ENCODE measurements at places on chromosomes 4 and X.

DNA sequence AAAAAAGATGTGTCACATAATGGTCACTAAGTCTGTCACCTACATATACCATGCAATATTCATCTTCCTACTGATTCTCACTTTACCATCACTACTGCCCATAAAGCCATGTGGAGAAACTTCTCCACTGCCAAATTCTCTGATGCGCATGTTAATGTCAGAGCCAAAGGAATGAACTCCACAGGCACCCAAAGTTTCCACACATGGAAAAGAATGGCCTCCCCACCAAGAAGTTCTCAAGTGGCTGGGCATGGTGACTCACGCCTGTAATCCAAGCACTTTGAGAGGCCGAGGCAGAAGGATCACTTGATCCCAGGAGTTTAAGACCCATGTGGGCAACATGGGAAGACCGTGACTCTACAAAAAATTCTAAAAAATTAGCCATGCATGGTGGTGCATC, 43.8 kb upstream of the UGDH start:
- DNase-seq: no peak

- DNase-seq: no peak
Measured at GRCh38 chrX:71953946-71954345, 43.3 kb downstream of the NHSL2 start.

DNA sequence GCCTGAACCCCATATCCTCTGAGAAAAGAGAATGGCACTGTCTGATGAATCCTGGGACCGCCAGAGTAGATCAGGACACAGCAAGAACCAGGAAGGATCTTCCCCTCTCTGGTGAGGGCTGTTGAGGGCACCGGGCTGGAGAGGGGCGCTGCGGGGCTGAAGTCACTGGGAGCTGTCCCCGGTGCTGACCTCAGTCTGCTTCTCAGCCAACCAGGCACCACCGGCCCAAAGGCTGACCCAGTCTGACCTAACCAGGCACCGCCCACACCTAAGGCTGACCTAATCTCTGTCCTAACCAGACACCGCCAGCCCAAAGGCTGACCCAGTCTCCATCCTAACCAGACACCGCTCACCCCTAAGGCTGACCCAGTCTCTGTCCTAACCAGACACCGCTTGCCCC, 82.8 kb downstream of the CPZ start:
- no peak for DNase-seq

- DNase-seq: no peak
Measured at GRCh38 chr4:155703486-155704247, 37.0 kb downstream of the GUCY1A1 start.

- DNase-seq: no peak
Measured at GRCh38 chr4:141352331-141352730, 131.6 kb downstream of the ZNF330 start.

GRCh38 chrX:70970482-70970995, 39.6 kb upstream of the SLC7A3 start:
- no peak for DNase-seq

- no peak for DNase-seq
Measured at GRCh38 chr4:1494416-1495315, 88.4 kb upstream of the NKX1-1 start.

DNA sequence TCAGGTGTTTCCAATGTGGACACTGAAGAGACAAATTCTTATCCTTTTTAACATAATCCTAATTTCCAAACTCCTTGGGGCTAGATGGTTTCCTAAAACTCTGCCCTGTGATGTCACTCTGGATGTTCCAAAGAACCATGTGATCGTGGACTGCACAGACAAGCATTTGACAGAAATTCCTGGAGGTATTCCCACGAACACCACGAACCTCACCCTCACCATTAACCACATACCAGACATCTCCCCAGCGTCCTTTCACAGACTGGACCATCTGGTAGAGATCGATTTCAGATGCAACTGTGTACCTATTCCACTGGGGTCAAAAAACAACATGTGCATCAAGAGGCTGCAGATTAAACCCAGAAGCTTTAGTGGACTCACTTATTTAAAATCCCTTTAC, 18.6 kb downstream of the TLR7 start:
- no peak for DNase-seq

DNA sequence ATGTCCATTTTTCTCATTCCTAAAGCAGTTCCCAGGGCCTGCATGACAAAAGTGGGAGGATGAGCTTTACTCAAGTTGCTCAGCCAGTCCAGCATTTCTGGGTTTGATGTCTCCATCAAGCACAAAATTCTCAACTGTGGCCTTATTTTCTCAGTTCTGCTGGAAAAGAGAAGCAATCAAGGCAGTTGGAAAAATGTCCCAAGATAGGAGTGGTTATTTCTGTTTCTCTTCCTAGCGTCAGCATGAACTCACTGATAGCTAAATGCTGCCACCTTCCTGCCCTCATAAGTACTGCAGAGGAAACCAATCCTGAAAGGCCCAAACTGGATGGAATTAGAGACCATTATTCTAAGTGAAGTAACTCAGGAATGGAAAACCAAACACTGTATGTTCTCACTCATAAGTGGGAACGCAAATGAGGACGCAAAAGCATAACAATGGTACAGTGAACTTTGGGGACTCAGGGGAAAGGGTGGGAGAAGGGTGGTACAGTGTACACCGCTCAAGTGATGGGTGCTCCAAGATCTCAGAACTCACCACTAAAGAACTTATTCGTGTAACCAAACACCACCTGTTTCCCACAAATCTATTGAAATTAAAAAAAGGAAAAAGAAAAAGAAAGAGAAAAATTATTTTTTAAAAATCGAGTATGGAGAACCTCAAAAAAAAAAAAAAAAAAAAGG, 29.6 kb downstream of the ADH7 start:
- peak; percentile 33 for DNase-seq

DNA sequence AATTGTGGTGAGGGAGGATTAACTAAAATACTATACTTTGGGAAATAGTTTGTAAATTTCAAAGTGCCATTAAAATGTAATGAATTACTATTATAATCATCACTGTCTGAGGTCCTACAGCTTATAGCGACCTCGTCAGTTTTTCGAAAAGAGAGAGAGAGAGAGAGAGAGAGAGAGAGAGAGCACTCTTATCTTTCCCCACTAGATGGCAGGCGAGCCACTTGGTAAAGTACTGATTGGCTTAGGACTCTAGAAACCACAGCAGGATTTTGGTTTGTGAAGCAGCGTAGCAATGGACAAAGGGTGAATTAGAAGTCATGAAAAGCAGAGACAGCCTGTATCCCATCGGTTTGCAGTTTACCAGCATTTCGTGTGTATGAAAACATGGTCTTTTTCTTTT, 52.5 kb downstream of the LINC00632 start:
- DNase-seq: no peak
